ENCODE measurements at places on chromosomes 6 and 20. TPM values are rescaled to one million over a fixed set of nuclear protein-coding genes. Genes with fewer than 3 reads are reported as not detected.

- peaks cover 10% of the 10 kb centered on the region for H3K4me1 ChIP-seq
- H3K27ac ChIP-seq: no peak overlapping the region
- DNase-seq: no peak
Observed at GRCh38 chr20:5030348-5031205, 29.3 kb upstream of the SLC23A2 start.

DNA sequence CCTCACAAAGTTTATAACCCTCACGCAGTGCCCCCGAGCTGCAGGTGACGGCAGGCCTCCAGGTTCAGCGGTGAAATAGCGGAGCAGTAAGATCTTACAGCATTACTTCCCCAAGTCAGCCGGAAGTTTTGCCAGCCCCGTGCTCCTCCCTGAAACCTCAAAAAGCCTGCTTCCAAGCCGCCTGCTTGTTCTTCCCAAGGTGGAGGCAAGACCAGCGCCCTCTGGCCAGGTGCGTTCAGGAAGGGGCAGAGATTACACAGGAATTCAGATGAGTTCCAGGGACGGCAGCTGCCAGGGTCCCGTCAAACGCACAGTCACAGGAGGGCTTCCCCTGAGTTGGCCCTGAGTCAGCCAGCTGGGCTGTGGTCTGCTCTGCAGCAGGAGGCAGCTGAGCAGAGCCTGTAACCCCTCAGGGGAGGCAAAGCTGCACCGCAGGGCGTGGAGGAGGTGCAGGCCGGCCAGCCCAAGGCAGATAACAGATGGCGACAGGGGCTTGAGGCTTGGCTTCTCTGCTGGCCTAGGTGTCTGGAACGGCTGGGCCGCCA, 124.1 kb upstream of the RPS6KA2 start:
- peaks cover 6% of the 10 kb centered on the region for H3K4me1 ChIP-seq
- DNase-seq: no peak
- peaks cover 8% of the 10 kb centered on the region for H3K27me3 ChIP-seq
- no peaks in the 10 kb centered on the region for H3K36me3 ChIP-seq
- H3K27ac ChIP-seq: no peak overlapping the region
- H3K4me3 ChIP-seq: no peak overlapping the region

Gene MYLK4
- 0.97 TPM for total RNA-seq

Gene HRH3
- total RNA-seq: not detected

Gene RIPOR3
- 11.2 TPM for total RNA-seq

Gene PRICKLE4
- total RNA-seq: 20.7 TPM

Measured in endothelial cell (in vitro differentiated cells).